GM23248 (cell line): ENCODE measurements at places on chromosomes 1 and 21. TPM values are rescaled to one million over a fixed set of nuclear protein-coding genes. Genes with fewer than 3 reads are reported as not detected.

Gene S1PR1
- total RNA-seq = 42.6 and 44.3 TPM in 2 replicates

Gene PTGER3
- total RNA-seq = 0.63 and 0.97 TPM in 2 replicates

Gene TRMT13
- total RNA-seq = 14.2 and 19.9 TPM in 2 replicates

Gene TRNP1
- 311 and 327 TPM in 2 replicates for total RNA-seq

Gene SLC9C2
- not detected in 2 replicates for total RNA-seq

Gene OR2T2
- total RNA-seq = not detected in 2 replicates

Gene CLK2
- 16.8 and 24.0 TPM in 2 replicates for total RNA-seq

Gene SLAMF8
- total RNA-seq = not detected in 2 replicates

DNA sequence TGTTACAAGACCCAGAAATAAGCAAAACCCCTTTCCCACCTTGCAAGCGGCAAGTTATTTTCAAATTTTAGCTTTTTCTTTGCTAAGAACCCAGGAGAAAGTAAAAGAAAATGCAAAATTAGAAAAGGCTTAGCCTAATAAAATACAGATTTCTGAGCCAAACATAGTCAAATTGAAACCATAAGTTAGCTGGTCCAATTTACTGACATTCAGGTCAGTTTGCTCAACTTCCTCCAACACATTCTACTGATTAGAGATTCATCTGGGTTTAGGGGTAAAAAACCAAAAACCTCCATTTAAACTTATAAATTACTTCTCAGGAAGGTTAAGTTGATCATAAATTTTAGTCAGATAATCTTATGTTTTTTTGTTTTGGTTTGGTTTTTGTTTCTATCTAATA, 701.8 kb upstream of the CXADR start:
- DNase-seq = no peak
- H3K27ac ChIP-seq = no peak overlapping the region
- no peaks in the 10 kb centered on the region for H3K36me3 ChIP-seq
- H3K4me1 ChIP-seq = no peaks in the 10 kb centered on the region
- no peaks in the 10 kb centered on the region for H3K27me3 ChIP-seq

GRCh38 chr1:86067626-86068025, 88.9 kb downstream of the COL24A1 start:
- no peak overlapping the region for H3K4me3 ChIP-seq
- no peak for DNase-seq
- H3K36me3 ChIP-seq = no peaks in the 10 kb centered on the region
- no peak overlapping the region for H3K27ac ChIP-seq
- no peaks in the 10 kb centered on the region for H3K4me1 ChIP-seq

- no peak overlapping the region for H3K4me3 ChIP-seq
- no peaks in the 10 kb centered on the region for H3K27me3 ChIP-seq
Observed at GRCh38 chr21:40272037-40272436, 404.8 kb downstream of the PCP4 start.

- H3K4me1 ChIP-seq = peaks cover 21% of the 10 kb centered on the region
- H3K27me3 ChIP-seq = no peaks in the 10 kb centered on the region
- H3K4me3 ChIP-seq = no peak overlapping the region
- no peak for DNase-seq
- no peaks in the 10 kb centered on the region for H3K36me3 ChIP-seq
Observed at GRCh38 chr21:31294691-31295090, 49.4 kb downstream of the TIAM1 start.

- H3K27me3 ChIP-seq = no peaks in the 10 kb centered on the region; the same call in 1 of the 2 replicates
- H3K27ac ChIP-seq = no peak overlapping the region
- no peaks in the 10 kb centered on the region for H3K36me3 ChIP-seq
- no peak overlapping the region for H3K4me3 ChIP-seq
- no peaks in the 10 kb centered on the region for H3K4me1 ChIP-seq
- DNase-seq = no peak
Observed at GRCh38 chr1:192869308-192869940, 60.6 kb downstream of the RGS2 start.

GRCh38 chr1:46437723-46438122, 43.6 kb downstream of the FAAH start:
- H3K27me3 ChIP-seq = peaks cover 11% of the 10 kb centered on the region
- no peaks in the 10 kb centered on the region for H3K4me1 ChIP-seq
- no peak overlapping the region for H3K4me3 ChIP-seq
- DNase-seq = no peak
- H3K27ac ChIP-seq = no peak overlapping the region
- no peaks in the 10 kb centered on the region for H3K36me3 ChIP-seq

DNA sequence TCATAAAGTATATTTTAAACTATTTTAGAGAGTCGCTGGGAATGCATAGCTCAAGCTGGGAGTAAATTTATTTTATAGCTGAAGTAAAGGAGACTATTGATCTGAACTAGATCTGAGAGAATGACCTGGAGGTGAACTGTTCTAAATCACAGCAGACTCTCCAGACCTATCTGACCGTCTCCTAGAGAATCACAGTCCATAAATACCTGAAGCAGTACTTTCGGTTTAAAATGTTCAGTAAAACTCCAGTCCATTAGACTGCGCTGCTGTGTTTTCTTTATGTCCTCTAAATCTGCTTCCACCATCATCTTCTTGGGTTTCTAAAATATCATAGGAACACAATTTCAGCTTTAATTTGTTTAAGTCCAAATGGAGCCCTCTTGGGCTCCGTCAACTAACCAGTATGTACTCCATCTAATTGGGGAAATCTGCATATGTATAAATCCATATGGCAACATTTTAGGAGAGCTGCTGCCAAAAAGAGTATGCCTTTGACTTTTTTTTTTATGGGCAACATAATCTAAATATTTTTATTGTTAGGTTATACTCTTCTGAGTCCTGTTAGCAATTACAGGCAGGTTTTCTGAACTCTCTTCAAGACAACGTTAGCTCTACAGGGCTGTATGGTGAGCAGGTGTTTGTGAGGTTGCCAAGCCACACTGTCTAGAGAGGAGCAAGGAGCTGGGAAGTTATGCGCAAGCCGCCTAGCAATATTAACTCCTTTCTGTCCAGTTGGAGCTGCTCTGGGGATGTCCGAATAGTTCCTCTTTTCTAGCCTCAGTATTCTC, 111.2 kb downstream of the SPAG17 start:
- no peaks in the 10 kb centered on the region for H3K27me3 ChIP-seq
- no peak overlapping the region for H3K4me3 ChIP-seq
- H3K4me1 ChIP-seq = peaks cover 6% of the 10 kb centered on the region
- no peak overlapping the region for H3K27ac ChIP-seq
- no peak for DNase-seq

DNA sequence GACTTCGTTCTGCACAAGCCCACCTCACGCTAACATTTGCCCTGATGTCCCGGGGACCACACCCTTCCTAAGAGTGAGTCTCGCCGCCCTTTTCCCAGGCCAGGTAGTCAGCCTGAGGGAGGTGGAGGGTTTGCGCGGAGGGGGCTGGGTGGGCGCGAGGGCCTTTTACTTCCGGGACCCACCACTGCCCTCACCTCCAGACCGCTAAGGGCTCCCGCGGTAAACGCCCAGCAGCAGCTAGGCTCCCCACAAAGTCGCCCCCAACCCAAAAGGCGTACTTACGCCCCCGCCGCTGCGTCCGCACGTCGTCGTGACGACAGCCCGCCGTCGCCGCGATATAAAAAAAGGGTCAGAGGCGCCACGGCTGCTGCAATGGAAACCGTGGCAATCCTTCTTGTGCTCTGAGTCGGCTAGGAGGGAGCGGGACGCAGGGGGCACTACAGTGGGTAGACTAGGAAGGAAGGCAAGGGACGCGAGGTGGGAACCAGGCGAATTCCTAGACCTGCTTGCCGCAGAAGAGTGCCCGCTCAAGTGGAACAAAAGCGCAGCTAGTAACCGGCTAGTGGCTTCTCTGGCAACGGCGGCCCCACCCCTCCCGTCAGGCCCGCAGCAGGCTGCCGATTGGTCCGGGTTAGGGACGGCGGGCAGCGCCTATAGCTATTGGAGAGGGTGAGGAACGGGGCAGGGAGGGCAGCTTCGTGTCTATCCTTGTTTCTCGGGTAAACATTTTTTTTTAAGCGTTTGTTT, at the start of gene ODF2L:
ODF2L (minus strand) TSS at position 573 of the 747 bp plus-strand sequence. CDS start 9,296 bp downstream, outside the sequence.
- H3K27ac ChIP-seq = peak within 1 kb of the TSS; percentile 82
- H3K4me1 ChIP-seq = peaks cover 17% of the 10 kb centered on the region
- DNase-seq = peak; percentile 95
- H3K36me3 ChIP-seq = no peaks in the 10 kb centered on the region
- no peaks in the 10 kb centered on the region for H3K27me3 ChIP-seq
- peak within 1 kb of the TSS; percentile 86 for H3K4me3 ChIP-seq

GRCh38 chr1:9242338-9242969, 7.9 kb downstream of the H6PD start:
- H3K4me1 ChIP-seq = peaks cover 22% of the 10 kb centered on the region
- H3K27ac ChIP-seq = no peak overlapping the region
- no peaks in the 10 kb centered on the region; the same call in 1 of the 2 replicates for H3K36me3 ChIP-seq
- H3K4me3 ChIP-seq = no peak overlapping the region
- no peak for DNase-seq

GRCh38 chr21:27564684-27565301, 597.9 kb upstream of the ADAMTS5 start:
- no peak overlapping the region for H3K4me3 ChIP-seq
- peak overlapping the region; percentile 3; the same call in 1 of the 2 replicates for H3K27ac ChIP-seq
- H3K36me3 ChIP-seq = no peaks in the 10 kb centered on the region
- H3K4me1 ChIP-seq = peaks cover 28% of the 10 kb centered on the region
- peak; percentile 55 for DNase-seq
- no peaks in the 10 kb centered on the region for H3K27me3 ChIP-seq

GRCh38 chr1:184113251-184113650, 61.7 kb downstream of the TSEN15 start:
- DNase-seq = no peak
- H3K4me1 ChIP-seq = peaks cover 3% of the 10 kb centered on the region

DNA sequence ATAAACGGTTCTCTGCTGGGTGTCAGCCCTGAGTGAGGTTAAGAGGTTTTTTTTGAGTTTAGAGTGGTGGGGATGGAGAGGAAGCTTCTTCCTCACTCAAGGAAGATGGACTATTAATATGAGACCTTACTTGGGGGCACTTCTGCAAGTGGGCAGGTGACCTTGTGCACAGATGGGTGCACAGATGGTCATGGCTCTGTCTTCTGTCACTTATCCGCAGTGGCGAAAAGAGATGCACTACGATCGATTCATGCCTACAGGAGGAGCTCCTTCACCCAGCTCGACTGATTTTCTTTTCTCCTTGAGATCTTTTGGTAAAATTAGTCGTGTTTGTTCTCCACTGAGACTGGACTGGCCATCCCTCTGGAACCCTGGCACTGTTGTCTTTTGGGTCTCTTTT, 22.9 kb upstream of the CYYR1 start:
- no peaks in the 10 kb centered on the region for H3K36me3 ChIP-seq
- no peak for DNase-seq
- H3K27ac ChIP-seq = no peak overlapping the region
- no peak overlapping the region for H3K4me3 ChIP-seq
- no peaks in the 10 kb centered on the region for H3K4me1 ChIP-seq

- peaks cover 10% of the 10 kb centered on the region; the same call in 1 of the 2 replicates for H3K4me1 ChIP-seq
- H3K4me3 ChIP-seq = no peak overlapping the region
- no peaks in the 10 kb centered on the region for H3K27me3 ChIP-seq
- no peaks in the 10 kb centered on the region for H3K36me3 ChIP-seq
Observed at GRCh38 chr1:29243023-29243870, 6.9 kb downstream of the PTPRU start.

- peak; percentile 28 for DNase-seq
- H3K4me1 ChIP-seq = no peaks in the 10 kb centered on the region
- no peak overlapping the region for H3K4me3 ChIP-seq
- H3K36me3 ChIP-seq = no peaks in the 10 kb centered on the region
- H3K27ac ChIP-seq = no peak overlapping the region
Observed at GRCh38 chr1:222182641-222183040, 365.3 kb downstream of the HHIPL2 start.

GRCh38 chr1:226602186-226603021, 53.8 kb downstream of the STUM start:
- no peaks in the 10 kb centered on the region for H3K36me3 ChIP-seq
- DNase-seq = peak; percentile 93
- peaks cover 7% of the 10 kb centered on the region; the same call in 1 of the 2 replicates for H3K27me3 ChIP-seq

DNA sequence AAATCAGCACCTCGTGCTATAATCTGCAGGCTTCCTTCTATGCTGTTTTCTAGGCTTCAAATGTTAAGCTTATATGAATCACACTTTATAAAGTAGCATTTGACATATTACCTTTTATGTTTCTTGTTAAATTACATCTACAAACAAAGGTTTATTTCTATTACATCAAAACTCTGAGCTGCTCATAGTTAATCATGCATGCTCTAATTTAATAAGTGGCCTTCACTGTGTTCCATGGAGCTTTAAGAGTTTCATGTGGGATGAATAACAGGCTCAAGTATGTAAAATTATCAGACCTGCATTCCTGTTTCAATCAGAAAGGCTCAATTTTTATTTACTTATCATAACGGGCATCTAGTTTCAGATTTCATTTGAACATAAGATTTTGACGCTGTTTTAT, 13.0 kb downstream of the SLC19A2 start:
- no peak overlapping the region for H3K4me3 ChIP-seq
- H3K27me3 ChIP-seq = no peaks in the 10 kb centered on the region
- DNase-seq = no peak
- no peak overlapping the region for H3K27ac ChIP-seq

- peak overlapping the region; percentile 82 for H3K27ac ChIP-seq
- no peak overlapping the region for H3K4me3 ChIP-seq
- peaks cover 19% of the 10 kb centered on the region for H3K4me1 ChIP-seq
- DNase-seq = peak; percentile 54
- no peaks in the 10 kb centered on the region for H3K36me3 ChIP-seq
- no peaks in the 10 kb centered on the region for H3K27me3 ChIP-seq
Observed at GRCh38 chr21:35367553-35367952, 318.5 kb upstream of the RUNX1 start.

GRCh38 chr1:208848854-208849253, 604.7 kb upstream of the PLXNA2 start:
- no peak overlapping the region for H3K4me3 ChIP-seq
- DNase-seq = no peak
- no peaks in the 10 kb centered on the region for H3K36me3 ChIP-seq
- no peaks in the 10 kb centered on the region for H3K4me1 ChIP-seq
- no peaks in the 10 kb centered on the region for H3K27me3 ChIP-seq

DNA sequence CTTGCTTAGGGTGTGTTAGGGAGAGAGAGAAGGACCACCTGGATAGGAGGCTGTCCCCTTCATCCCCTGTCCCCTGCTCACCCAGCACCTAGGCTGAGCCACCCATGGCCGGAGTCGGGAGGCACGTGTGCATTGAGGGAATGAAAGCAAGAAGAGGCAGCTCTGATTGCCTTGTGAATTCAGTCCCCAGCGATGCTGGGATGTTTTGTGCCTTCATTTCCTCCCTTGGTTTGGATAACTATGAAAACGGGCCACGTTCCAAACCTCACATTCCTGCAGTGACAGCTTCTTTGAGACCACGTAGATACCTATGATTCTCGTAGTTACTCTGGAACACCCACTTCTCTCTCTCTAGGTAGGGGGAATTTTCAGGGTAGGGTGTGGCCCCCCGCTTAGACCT, 67.1 kb downstream of the MAN1C1 start:
- peaks cover 12% of the 10 kb centered on the region; the same call in 1 of the 2 replicates for H3K4me1 ChIP-seq
- no peak overlapping the region for H3K27ac ChIP-seq
- DNase-seq = peak; percentile 56
- no peaks in the 10 kb centered on the region for H3K36me3 ChIP-seq
- no peaks in the 10 kb centered on the region; the same call in 1 of the 2 replicates for H3K27me3 ChIP-seq

DNA sequence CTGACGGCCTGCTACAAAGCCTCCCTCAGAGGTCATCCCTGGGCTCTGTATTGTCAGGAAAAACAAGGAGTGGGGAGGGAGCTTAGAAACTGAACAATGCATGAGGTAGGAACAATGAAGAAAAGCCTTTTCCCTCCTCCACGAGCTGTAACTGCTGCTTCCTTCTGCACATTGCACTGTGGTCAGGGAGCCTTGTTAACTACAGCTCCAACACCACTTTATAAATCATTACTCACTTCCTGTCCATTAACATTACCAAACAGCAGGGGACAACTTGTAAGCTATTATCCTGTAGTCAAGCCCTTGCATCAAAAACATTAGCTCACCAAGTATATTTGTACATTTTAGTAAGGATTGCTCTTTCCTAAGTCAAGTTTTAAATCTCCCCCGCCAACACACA, 336.0 kb upstream of the NR5A2 start:
- no peaks in the 10 kb centered on the region for H3K36me3 ChIP-seq
- H3K4me3 ChIP-seq = no peak overlapping the region
- H3K27ac ChIP-seq = peak overlapping the region; percentile 35; the same call in 1 of the 2 replicates
